ENCODE measurements at places on chromosomes 2 and 18.

DNA sequence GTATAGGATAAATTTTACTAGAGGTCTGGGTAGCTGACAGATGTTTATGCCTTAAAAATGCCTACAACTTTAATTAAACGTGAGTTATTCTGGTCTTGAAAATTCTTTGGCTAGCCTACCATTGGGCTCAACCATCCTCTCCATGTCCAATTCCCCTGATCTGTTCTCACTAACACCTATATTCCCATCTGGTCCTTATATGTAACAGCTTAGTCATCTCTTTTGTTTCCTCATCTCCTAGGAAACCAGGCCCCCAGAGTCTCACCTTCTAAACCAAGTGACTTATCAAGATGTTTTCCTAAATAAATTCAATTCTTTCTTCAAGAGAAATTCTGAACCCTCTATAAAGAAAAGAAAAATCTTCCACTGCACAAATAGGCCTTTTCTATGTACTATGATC lies 148.5 kb downstream of the TTC32 start:
- no peak for DNase-seq

GRCh38 chr2:86584151-86584913 lies 21.1 kb upstream of the CHMP3 start:
- DNase-seq, result no peak

DNA sequence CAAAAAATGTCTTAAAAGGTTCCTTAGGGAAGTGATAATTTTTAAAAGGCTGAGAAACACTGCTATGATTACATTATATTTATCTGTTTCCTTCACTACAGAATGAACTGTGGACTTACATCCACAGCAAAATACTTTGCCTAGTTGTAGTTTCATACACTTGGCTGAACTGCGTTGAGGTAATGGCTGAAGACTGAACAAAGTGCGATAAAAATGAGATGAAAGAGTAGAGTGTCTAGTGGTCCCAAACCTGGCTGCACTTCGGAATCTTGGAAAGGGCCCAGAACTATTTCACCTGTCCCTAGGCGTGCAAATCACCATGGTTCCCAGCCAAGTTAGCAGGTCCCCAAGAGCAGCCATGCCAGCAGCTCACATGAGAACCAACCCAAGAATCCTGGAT lies 18.2 kb upstream of the IHH start:
- no peak for DNase-seq

DNA sequence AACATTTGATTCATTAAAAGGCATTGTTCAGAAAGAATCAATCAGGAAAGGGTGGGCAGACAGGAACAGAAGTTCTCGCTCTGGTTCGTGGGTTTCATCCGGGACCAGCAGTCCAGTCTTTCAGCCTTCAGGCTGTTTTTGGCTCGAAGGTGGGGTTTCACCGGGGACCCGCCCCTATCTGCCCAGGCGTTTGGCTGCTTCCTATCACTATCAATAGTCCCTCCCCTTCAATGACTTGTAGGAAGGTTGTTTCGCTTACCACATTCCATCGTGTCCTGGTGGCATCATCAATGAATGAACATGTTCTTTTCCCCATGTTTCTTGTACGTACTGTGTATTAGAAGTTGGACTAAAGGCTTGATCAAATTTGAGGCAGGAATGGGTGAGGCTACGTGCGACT lies 130.3 kb downstream of the NEDD4L start:
- DNase-seq, result no peak

DNA sequence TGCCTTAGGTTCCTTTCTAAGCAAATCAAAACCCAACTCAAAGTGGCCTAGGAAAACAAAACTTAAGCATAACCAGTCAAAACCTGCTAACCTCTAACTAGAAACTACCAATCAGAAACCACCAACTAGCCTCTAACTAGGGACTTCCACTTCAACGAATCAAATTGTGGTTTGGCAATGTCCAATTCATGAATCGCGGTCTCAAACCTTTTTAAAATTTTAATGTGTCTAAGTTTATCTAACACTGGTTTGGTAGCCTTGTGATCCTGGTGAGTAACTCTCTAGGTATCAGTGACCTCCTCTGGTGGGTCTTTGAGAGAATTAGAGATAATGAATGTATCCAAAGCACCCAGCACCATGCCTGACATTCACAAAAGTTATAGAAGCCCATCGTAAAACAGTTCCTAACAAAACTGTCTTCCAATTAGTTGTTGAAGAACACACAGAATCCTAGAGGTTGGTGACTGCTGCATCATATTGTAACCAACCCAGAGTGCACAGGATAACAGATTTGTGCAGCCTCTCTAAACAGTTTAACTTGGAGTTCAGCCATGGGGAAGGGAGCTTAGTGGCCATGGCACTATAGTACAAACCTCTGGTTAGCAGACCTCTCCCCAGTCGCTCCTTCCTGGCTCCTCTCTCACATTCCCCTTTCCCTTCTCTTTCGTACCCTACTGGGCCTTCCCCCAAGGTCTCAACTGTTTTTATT lies 45.2 kb upstream of the B3GNT2 start:
- no peak for DNase-seq

DNA sequence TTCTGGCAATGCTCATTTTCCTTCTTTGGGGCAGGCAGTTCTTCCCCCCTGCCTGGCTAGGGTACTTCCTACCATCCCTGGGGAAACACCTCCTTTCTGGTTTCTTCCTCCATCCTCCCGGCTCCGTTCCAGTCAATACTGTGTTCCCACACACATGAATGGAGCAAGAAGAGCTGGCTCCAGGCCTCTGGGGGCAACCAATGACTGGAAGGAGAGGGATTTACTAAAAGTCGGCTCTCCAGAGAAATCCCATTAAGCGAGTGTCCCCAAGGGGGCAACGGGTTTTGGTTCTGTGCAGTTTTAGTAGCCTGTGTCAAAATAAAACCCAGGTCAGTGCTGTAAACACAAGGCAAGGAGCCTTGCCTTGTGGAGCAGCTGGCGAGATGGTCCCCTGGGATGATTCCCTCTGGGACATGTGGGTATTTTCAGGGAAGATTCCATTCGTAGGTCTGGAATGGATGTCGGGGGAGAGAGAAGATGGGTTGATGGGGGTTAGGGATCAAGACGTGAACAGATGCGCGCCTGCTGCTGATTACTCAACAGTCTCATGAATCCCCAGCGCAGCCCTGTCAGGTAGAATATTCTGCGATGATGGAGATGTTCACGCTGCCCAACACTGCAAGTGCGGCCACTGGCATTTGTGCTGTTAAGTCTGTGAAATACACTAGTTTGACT lies 32.0 kb downstream of the EMILIN2 start:
- DNase-seq, result no peak

DNA sequence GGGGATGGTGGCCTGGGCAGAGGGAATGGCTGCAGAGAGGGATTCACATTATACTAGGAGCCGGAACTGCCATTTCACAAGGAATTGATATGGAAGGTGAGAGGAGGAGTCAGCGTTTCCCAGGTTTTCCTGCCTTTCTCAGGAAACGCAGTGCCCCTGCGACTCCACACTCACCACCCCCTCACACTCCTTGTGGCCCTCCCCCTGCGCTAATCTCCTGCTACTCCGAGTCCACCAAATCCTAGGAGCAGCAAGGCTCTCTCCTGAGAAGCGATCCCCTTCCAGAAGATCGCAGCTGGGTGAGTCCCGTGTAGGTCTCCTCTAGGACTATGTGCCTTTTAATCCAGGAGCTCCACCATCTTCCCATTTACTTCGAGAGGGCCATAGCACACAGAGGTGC lies 140.6 kb downstream of the VAPA start:
- DNase-seq, result no peak

GRCh38 chr2:107036293-107036692 lies 150.3 kb upstream of the ST6GAL2 start:
- no peak for DNase-seq

GRCh38 chr18:63119647-63120046 lies 199.9 kb downstream of the BCL2 start:
- no peak for DNase-seq

DNA sequence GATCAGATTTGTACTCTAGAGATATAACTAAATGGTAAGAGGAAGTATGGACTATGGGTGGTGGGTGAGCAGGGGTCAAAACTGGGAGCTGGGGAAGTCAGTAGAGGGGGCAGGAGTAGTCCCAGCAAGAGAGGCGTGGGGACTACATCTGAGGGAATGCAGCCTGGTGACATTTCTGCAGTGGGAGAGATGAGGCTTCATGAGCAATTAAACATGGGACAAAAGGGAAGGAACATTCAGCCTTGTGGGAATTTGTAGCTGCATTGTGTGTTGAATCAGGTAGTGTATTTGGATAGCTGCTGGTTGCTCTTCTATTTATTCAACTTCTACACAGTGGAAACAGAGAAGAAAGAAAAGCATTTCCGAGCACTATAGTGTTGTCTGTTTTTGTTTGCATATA lies 3.6 kb downstream of the CNOT11 start:
- DNase-seq, result no peak

- DNase-seq, result no peak
Measured at GRCh38 chr2:25905126-25905525, 26.8 kb upstream of the ASXL2 start.

GRCh38 chr2:18413676-18414396 lies 146.6 kb downstream of the RDH14 start:
- no peak for DNase-seq

GRCh38 chr2:69997015-69997830 lies 35.8 kb upstream of the ASPRV1 start:
- DNase-seq, result no peak

DNA sequence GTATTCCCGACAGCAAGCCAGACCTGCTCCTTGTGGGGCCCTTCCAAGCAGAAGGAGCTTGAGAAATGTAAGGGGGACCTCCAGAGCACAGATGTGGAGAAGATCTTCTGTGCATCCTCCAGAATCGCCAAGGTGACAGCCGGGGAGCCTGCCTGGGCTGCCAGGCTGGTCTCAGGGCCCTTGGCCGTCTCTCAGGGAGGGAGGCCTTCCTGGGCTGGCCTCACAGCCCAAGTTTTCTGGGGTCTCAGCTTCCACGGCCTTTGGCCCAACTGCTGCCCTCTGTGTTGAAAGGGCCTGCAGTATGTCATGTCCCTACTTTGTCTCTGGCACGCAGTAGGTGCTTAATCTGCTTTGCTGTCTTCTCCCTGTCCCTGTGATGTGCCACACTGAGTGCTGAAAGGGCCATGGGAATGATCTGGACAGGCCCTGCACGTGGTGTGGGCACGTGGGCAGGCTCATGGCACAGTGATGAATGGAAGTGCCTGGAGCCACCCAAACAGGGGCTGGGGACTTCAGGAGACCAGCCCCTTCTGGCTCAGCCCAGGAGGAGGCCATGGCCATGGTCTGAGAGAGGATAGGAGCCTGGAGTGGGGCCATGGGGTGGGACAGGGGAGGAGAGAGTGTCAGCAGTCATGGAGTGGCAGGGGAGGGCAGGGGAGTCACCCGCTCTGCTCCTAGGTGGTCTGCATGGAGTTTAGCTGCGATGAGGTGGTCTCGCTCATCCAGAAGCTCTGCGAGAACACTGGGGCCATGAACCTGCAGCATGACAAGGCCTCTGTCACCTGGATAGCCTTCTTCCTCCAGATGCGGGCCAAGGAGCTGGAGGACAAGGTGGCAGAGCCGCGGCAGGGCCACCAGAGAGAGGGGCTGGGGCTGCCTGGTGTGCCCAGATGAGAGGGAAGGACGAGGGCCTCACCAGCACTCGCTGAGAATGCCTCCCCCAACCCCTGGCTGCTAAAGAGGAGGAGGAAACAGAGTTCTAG lies 35.4 kb downstream of the HJURP start:
- no peak for DNase-seq

DNA sequence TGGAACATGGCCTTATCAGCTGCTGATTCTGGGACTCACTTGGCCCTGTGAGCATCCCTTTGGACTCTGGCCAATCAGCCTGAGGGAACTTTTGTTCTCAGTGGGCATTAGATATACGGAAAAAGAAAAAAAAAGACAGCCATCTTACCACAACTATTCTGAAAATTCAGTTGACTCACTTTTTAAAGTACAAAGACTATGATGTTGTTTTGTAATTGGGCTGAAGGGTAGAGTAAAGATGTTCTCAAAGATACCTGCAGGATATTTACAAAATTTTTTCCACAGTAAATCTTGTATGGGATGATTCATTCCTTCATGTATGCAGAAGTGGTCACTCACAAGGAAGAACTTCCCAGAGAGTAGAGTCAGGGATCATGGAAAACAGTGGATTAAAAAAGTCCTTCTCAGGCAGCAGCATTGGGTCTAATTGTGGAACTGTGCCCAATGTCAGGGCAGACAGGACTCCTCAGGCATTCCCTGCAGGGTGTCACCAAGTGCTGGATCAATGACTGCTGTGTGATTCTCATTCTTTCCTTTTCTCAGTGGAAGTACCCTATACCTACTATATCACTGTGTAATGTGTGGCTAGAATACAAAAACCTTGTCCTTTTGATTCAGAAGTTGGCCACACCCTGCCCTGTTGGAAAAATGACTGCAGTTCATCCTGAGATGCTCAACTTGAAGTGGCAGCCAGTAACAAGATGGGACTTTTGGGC lies 35.4 kb downstream of the SULT1C4 start:
- DNase-seq, result no peak

GRCh38 chr2:118032169-118033013 lies 18.5 kb upstream of the CCDC93 start:
- DNase-seq, result no peak

GRCh38 chr2:5825686-5826085 lies 133.5 kb downstream of the SOX11 start:
- no peak for DNase-seq

DNA sequence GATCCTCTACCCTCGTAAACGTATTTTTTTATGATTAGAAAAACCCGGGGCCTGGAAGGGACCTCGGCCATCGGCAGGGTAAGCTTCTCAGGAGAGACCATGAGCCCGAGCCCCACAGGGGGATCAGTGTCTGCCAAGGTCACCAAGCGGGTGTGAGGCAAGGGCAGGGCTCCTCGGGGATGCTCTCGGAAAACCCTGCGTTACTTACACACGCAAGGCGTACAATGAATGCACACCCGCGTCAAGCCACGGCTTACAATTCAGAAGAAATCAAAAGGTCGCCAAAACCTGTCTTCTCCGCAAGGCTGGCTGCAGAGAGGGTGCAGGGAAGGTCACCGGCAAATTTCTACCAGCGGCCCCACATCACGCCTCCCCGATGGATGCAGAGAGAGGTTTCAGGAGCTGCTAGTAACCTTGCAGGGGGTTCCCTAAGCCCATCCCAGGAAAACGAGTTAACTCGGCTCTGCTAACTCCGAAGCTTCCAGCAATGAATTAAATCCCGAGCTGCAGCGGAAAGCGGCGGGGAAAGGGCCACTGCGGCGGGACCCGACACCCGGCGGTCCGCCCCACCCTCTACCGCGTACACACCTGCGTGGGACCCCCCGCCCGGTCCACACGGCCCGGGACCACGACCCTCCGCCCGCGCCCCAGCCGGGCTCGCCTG lies 638 bp downstream of the ST3GAL5 start:
- DNase-seq, result peak; percentile 16

- DNase-seq, result no peak
Measured at GRCh38 chr2:153474876-153475435, 3.6 kb downstream of the RPRM start.

GRCh38 chr2:60476206-60476954 lies 77.1 kb downstream of the BCL11A start:
- no peak for DNase-seq

- no peak for DNase-seq
Measured at GRCh38 chr2:99881901-99882591, 260.3 kb downstream of the AFF3 start.

Measured in stimulated activated CD8-positive, alpha-beta memory T cell treated with anti-CD3 and anti-CD28 coated beads, Interleukin-15, amount 100 ng/mL, for 24 hours (primary cell).